AG04450 (cell line): ENCODE measurements at places on chromosomes 7 and 10. TPM values are rescaled to one million over a fixed set of nuclear protein-coding genes. Genes with fewer than 3 reads are reported as not detected.

GRCh38 chr10:120456626-120457430, at the start of gene PLPP4:
TSS of gene PLPP4 (plus strand) at chr10:120457227. CDS start at chr10:120457306, 79 bp downstream.
- DNase-seq, result no peak

DNA sequence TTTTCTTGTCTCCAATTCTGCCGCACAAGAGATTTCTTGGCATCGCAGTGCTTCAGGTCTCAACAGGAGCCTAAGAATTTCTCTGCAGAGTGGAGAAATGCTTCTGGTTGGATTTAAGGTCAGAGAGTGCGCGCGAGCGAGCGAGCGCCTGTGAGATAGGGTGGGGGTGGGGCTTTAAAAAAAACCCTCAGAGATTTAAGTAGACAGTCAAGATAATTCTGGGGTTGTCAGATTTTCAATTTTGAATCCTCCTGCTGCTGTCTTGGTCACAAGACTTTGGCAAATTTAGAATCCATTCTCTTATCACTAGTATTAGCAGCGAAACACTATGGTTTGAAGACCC, 49.7 kb downstream of the CPEB3 start:
- no peak for DNase-seq

- no peak for DNase-seq
These were observed 404.6 kb downstream of the PHTF2 start for GRCh38 chr7:78203042-78203720.

DNA sequence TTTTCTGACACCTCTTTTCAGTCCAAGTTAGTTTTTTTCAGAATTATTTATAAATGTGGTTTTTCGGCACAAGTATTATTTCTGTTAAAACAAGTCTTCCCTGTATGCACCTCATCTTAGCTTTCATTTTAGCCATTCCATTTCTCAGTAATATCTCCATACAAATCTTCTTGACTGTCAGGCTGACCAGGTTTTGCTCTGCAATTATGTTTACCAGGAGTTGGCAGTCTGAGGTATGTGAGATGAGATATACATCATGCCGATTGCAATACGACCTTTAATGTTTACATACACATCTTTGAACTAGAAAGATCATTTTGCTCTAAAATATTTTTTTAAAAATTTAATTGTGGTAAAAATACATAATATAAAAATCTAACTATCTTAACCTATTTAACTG, 209.8 kb downstream of the GPR158 start:
- DNase-seq, result no peak

COG5 gene
- 35.5 and 55.2 TPM in 2 replicates for polyA plus RNA-seq

CH25H gene
- polyA plus RNA-seq, result 0.71 and 1.1 TPM in 2 replicates

FKBP6 gene
- not detected in 2 replicates for polyA plus RNA-seq

SUN3 gene
- polyA plus RNA-seq, result not detected in 2 replicates
